ENCODE measurements at places on chromosomes 1 and 21.
A peak's percentile ranks its signal among the peaks of the same experiment; 100 is the strongest.

DNA sequence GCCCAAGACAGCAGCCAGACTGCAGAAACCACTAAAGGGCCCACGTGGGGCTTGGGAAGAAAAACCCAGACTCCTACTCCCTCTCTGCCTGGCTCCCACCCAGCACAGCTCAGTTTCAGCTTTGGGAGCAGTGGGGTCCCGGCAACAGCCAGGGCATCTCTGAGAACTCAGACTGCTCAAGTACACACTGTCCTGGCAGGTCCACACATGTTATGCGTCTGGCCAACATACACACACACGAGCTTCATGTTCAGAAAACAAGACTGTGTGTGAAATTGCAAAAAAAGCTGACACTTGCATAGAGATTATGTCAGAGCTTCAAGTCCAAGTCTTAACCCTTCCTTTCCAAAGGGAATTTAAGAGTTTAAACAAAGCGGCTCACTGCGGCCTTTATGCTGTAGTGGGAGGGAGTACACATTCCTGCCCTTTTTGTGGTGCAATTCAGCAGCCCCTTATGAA is 136.6 kb upstream of the CD34 start:
- DNase-seq: no peak

GRCh38 chr1:198007687-198008607 is 90.8 kb downstream of the LHX9 start:
- DNase-seq: no peak

GRCh38 chr1:97918961-97919360 is 1.9 kb downstream of the DPYD start:
- no peak for DNase-seq

- no peak for DNase-seq
Observed at GRCh38 chr1:172977296-172978017, 73.3 kb downstream of the TNFSF18 start.

- DNase-seq: no peak
Observed at GRCh38 chr1:223257856-223258550, 106.0 kb downstream of the SUSD4 start.

DNA sequence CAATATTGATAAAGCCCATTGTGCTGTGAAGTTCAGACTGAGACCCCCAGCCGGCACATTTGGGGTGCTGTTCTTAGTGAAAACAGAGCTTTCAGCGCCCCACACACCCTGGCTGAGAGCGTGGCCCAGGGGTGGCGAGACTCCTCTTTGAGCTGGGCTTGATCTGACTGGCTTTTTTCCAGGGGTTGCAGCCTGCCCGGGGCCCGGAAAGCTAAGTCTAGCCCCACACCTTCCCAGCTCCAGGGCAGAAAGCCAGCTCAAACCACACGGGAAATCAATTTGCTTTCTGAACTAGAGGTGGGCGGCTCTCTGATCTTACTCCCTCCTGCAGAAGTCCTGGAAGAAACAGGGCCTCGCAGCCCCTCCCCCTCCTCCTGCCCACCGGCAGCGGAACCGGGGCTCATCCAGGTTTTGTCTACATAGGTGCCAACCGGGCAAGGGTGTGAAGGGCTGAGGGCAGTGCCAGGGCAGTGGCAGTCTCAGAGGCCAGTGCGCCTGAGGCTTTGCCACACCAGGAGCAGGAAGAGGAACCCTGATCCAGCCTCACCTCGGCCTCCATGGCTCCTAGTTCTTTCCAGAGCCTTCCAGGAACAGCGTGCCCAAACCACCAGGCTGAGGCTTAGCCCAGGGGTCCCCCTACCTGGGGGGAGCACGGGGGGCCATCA is 155.3 kb downstream of the NPHP4 start:
- no peak for DNase-seq

DNA sequence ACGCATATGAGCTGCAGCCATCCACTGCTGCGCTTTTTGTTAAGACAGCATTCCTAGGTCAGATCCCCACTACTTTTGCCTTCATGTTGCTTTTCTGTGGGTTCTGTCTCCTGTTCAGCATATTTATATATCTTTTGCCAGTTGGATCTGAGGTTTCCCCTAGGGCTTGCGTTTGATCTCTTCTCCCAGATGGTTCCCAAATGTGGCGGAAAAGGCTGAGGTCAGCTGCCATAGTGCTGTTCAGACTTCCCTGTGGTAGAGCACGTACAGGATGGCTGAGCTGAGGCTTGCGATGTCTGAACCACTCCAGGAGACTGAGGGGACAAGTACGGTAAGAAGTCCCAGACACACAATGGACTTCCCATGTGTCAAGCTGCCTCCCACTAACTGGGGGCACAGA is 39.8 kb downstream of the COL6A1 start:
- DNase-seq: no peak

GRCh38 chr1:174051956-174052355 is 29.8 kb upstream of the RC3H1 start:
- no peak for DNase-seq

DNA sequence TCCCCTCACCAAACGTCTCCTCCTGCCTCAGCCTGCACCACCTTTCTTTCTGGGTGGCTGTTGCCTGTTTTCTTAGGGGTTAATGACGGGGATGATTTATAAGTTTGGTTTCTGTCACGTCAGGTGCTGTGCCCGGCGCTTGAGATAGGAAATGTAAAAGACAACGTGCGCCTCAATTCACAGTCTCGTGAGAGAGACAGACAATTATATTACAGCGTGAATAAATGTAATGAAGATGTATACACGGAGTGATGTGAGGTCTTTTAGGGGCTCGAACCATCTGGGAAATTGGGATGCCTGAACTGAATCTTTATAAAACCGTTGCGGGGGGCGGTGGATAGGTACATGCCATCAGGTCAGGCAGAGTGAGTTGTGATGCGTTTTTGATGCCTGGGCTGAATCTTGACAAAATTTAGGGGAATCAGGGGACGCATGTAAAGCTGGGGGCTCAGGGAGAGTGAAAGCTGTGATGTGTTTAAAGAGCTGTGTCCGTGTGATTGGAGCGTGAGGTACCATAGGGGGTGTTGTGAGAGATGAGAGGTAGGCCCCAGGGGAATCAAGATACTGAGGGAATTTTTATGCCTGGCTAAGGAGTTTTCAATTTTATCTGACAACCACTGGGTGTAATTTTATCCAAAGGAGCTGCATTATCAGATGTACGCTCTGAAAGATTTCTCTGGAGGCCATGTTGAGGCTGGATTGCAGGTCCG is 831 bp downstream of the TIPRL start:
- no peak for DNase-seq

- peak; percentile 33 for DNase-seq
Observed at GRCh38 chr1:187842406-187843165, 1013.8 kb downstream of the PLA2G4A start.

DNA sequence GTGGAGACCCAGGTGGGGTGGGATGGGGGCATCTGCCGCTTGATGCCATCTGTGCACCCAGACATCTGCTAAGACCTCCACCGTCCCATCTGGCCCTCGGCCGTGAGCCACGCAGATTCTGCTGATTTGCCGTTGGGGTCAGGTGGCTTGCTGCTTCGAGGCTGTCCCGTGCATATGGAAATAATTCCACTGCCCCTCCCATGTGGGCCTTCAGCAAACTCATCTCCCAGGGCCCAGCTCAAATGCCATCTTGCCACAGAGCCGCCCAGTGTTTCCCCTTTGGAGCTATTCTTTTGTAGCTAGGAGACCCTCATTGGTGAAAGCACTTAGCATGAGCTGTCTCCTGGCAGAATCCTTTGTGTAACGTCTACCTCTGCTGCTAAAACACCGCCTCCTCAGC is 99.8 kb downstream of the KAZN start:
- no peak for DNase-seq

DNA sequence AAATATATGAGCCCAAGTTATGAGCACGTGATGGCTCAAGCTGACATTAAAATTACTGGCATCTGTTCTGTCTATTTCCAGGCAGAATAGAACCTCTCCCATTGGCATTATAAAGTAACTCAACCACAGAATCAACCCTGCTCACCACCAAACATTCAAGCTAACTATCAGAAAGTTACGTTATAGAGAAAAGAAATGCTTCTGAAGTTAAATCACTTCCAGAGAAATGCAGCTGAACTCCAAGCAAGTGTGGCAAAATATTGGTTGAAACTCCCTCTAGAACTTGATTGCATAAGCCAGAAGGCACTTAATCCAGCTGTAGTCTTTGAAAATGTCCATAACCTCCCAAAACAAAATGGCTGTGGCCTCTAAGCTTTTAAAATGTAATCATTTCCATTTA is 36.2 kb upstream of the UBE2U start:
- no peak for DNase-seq

DNA sequence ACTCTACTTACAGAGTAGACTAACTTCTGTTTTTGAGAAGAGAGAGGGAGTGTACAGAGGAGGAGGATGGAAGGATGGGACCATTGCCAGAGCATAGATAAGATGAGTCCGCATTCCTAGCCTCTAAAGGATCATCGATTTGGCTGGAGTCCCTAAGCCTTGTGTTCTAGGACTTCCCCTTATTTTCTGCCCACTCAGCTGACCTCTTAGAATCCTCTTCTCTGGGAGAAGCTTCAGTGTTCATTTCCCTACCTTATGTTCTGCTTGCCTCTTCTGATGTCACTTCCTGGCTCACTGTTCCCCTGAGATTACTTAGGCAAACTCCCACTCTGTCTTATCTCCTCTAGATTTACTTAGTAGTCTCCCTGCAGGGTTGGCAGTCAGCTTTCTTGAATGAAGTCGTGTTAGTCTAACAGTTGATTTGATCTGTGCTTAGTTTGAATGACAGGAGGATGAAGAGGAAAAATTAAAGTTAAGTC is 156.7 kb downstream of the SYT2 start:
- DNase-seq: peak; percentile 47

- no peak for DNase-seq
Observed at GRCh38 chr1:153058154-153058553, 842 bp upstream of the SPRR2A start.

- DNase-seq: no peak
Observed at GRCh38 chr1:186091222-186091720, 283.8 kb downstream of the TPR start.

DNA sequence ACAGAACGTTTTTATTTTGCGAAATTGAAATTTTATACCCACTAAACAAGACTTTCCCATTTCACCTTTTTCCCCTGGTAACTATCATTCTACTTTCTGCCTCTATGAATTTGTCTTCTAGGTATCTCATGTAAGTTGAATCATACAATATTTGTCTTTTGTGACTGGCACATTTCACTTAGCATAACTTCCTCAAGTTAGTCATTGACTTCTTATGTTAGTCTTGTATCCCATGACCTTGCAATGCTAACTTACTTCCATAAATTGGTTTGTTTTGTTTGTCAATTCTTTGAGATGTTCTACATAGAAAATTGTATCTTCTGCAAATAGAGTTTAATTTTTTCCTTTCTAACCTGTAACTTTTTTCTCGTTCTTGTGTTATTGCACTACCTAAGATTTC is 26.9 kb downstream of the SH3BP5L start:
- DNase-seq: no peak

GRCh38 chr21:33386222-33386784 is 16.9 kb upstream of the IFNGR2 start:
- no peak for DNase-seq

DNA sequence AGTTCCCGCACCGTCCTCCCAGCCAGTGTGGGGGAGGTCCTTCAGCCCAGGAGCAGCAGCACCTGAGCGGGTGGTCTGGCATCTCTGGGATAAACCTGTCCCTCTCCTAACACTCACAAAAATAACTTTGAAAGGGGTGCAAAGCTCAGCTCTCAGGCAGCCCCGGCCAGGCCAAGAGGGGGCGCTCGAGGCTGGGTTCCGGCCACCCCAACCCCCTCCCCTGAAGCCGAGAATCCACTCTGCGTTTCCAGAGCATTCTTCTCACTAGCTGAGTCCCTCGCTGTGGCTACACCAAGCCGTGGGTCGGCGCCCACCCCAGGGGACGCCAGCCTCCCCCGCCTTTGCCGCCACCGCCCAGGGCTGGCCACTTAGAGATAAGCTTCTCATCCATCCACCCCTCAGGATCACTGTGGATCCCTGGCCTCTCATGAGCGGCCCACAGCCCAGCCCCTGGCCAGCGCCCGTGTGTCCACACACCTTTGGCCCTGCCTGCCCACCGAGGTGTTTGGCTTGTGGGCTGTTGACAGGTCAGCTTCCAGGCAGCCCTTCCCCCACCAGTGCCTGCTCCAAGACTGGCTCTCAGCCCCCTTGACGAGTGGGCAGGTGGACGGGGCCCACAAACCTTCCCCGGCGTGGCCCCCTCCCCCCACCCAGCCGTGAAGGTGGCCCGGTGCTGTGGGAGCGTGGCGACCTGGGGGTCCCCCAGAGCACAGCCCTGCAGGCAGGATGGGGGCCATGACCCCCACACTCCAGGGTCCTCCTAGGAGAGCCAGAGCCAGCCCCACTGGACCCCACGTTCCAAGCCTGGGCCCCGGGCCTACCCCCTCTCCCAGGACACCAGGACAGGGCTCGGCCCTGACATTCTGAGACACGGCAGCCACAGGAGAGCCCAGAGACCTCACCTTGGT is 1.9 kb downstream of the FTCD start:
- no peak for DNase-seq

DNA sequence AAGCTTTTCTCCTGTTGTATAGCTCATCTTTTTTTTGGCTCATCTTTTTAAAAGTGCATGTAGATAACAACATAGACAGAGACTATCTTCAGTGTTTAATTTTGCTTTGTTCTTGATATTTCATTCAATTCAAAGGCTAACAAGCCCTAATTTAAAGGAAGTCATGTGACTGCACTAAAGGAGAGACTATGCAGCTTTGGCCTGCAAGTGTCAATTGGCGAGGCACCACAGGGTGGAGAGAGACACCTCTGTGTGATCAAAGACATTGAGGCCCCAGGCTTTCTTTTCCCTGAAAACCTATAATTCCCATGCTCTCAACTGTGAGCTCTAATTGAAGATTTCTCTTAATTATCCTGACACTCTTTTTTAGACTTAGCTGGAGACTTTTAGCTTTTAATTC is 53.6 kb downstream of the CHODL start:
- no peak for DNase-seq

- no peak for DNase-seq
Observed at GRCh38 chr1:75245239-75245638, 111.1 kb downstream of the LHX8 start.

GRCh38 chr21:31236528-31236927 is 107.5 kb downstream of the TIAM1 start:
- DNase-seq: no peak

- no peak for DNase-seq
Observed at GRCh38 chr21:42665026-42665425, 11.6 kb downstream of the PDE9A start.

- no peak for DNase-seq
Observed at GRCh38 chr1:60895252-60895651, 187.1 kb upstream of the NFIA start.

DNA sequence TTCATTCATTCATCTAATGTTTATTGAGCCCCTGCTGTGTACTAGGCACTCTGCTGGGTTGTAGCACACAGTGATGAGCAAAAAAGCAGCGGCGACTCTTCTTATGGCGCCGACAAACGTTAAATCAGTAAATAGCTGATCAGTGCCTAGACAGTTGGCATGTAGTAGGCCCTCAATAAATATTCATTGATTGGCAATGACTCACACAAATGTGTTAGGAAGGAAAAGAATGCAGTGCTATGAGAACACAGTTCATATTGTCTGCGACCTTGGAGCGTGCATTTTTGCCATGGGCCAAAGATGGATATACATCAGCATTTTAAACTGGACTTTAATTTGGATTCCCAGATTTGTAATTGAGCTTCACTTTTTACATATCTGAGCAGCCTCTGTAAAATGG is 52.0 kb downstream of the PRDM2 start:
- DNase-seq: no peak

Data from HL-60 (cell line).